Stimulated activated CD8-positive, alpha-beta memory T cell treated with anti-CD3 and anti-CD28 coated beads, Interleukin-7, amount 100 ng/mL, for 4 hours (primary cell): ENCODE measurements at places on chromosomes 5 and 9.

DNA sequence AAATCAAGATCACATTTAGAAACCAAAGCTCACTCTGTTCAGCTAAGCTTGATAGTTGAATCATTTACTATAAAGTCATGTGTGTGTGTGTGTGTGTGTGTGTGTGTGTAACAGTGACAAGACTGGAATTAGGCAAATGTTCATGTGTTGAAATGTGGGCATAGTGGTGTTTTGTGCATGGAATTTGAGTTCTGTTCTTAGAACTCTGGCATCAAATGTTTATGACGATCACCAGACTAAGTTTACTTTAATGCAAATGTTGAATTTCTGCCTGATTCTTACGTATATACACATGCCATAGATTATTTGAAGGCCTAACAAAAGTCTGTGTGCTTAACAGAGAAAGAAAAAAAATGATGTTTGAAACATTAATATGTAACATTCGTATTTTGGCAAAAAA is 72.8 kb upstream of the COL5A1 start:
- no peak for DNase-seq

DNA sequence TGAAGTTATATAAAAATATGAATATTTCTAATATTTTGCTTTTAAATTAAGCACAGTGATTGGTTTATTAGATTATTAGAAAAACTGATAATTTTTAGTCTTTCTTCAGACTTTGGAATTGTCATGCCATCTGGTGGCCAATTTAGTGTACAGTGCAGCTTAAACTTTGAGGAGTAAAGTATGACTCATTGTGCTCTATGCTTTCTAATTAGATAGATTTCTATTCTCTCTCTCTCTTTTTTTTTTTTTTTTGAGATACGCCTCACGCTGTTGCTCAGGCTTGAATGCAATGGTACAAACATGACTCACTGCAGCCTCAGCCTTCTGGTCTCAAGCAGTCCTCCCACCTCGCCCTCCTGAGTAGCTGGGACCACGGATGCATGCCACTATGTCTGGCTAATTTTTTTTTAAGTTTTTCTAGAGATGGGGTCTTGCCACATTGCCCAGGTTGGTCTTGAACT is 42.1 kb upstream of the GPR21 start:
- peak; percentile 23 for DNase-seq

- no peak for DNase-seq
Observed at GRCh38 chr5:105735704-105736103, 1935.0 kb downstream of the EFNA5 start.

- no peak for DNase-seq
Observed at GRCh38 chr9:35229066-35229778, 67.4 kb downstream of the UNC13B start.

- no peak for DNase-seq
Observed at GRCh38 chr5:154575546-154576428, 97.8 kb upstream of the HAND1 start.

GRCh38 chr9:21813575-21814473 is 11.4 kb downstream of the MTAP start:
- DNase-seq, result peak; percentile 42

DNA sequence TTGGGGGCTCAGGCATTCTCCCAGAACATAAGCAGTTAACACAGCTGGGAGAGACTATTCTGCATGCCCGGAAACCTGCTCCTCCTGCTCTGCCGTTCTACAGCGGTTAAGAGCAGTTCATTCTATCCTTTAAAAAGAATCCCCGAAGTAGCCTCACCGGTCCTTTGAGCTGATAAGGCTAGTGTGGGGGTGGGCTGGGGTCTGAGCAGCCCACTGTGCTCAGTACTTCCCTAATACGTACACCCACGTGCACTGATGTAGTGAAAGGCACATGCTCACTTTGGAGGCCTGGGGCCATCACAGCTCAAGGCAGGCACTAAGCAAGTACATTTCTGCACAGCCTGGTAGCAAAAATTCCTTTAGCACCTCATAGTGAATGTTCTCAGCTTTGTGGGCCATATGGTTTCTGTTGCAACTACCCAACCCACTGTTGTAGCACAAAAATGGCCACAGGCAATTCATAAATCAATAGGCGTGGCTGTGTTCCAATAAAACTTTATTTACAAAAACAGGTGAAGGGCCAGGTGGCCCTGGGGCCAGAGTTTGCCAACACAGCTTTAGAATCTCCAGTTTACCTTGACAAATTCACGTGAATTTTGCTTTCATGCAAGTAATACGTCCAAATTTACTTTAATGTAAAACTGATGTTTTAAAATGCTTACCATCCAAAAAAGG is 136.4 kb downstream of the ZNF354C start:
- DNase-seq, result no peak

DNA sequence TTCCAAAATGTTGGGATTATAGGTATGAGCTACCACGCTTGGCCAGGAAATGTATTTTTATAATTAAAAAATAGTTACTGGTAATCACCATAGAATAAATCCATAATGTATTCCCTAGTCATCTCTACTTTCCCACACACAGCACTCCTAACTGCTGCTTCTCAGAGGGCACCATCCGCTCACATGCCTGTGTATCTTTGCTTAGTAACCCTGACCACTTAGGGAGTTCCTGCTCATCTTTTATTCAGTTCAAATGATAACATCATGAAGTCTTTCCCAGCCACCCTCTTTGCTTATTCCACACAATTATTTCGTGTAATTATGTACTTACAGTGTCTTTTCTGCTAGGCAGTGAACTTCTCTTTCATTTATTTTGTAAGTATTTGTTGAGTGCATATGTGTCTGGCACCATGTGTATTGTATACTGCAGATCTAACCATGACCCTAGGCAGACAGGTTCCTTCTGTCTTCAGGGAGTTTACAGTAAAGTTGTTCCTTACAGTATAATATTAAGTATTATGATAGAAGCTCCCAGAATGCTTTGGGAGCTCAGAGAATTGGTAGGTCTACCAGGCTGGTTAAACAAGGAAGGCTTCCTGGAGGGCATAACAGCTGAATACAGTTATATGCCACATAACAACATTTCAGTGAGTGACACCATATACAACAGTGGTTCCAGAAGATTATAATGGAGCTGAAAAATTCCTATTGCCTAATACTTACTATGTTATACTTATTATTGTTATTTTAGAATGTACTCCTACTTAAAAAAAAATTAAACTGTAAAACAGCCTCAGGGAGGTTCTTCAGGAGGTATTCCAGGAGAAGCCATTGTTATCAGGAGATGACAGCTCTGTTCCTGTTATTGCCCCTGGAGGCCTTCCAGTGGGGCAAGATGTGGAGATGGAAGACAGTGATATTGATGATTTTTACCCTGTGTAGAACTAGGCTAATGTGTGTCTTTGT is 39.2 kb downstream of the DCAF10 start:
- DNase-seq, result no peak

DNA sequence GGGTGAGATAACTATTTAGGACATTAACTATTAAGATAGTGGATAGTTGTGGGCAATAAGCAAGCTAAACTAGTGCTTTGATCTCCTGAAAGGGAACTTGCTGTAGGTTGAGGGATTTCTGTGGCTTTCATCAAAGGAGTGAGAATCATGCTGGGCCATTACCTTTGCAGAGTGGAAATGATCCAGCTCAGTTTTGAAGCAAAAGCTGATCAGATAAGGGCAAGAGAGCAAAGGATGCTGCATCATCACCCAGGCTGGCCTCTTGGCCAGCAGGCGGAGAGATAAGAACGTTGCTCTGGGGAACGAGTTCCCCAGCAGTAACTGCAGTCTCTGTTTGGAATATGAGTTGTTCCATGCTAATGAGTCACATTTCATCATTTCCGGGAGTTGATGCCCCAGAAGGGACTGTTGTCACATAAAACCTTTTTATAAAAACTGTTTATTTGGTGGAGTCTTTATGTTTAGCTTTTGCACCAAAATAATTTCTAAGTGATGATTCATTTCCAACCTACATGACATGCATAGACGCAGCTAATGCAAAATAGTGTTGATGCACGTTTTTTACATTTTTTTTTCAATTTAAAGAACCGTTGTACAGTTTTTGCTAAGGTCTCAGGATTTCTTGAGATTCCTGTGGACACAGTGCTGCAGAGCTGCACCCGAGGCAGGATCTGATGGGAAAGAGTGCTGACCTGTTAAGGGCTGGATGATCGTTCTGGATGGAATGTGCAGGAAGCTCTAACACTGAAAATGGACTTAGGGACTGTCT is 99.3 kb downstream of the ACTBL2 start:
- no peak for DNase-seq

DNA sequence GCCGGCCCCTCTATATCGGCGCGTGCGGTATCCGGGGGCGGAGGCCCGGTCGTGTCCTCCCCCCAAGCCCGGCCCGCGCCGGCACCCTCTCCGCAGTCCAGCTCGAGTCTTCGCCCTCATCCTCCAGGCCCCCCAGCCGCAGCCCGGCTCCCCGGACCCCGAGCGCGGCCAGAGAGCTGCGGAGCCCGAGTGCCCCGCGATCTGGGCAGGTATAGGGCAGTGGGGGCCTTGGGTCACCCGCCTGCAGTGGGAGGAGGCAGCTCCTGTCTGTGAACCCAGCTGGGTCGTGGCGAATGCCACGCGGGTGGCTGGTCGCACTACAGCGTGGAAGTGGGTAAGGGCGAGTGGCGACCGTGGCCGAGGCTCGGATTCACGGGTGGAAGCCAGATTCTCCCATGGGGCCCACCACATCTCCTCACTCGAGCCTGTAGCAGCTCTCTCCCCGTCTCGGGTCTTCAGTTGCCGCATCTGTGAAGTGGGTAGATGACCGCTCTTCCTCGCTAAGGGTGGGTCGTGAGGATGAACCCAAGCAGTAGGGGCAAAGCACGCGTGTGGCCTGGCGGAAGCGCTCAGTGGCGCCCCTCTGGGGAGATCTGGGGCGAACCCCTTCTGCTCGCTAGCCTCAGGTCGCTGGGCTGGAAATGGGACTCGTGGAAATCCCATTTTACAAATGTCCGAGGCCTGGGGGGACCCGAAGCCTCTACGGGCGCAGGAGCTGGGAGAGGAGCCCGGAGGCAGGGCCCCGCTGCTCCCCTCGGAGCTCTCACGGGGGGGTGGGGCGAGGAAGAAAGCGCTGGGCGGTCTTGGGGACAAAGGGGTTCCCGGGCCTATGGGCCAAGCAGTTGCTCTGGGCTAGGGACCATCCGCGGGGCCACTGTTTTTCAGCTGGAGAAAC is 1.9 kb downstream of the NR5A1 start:
- no peak for DNase-seq
